Posterior cingulate gyrus (tissue), 11 donors: ENCODE measurements at places on chromosomes 12 and 14.

DNA sequence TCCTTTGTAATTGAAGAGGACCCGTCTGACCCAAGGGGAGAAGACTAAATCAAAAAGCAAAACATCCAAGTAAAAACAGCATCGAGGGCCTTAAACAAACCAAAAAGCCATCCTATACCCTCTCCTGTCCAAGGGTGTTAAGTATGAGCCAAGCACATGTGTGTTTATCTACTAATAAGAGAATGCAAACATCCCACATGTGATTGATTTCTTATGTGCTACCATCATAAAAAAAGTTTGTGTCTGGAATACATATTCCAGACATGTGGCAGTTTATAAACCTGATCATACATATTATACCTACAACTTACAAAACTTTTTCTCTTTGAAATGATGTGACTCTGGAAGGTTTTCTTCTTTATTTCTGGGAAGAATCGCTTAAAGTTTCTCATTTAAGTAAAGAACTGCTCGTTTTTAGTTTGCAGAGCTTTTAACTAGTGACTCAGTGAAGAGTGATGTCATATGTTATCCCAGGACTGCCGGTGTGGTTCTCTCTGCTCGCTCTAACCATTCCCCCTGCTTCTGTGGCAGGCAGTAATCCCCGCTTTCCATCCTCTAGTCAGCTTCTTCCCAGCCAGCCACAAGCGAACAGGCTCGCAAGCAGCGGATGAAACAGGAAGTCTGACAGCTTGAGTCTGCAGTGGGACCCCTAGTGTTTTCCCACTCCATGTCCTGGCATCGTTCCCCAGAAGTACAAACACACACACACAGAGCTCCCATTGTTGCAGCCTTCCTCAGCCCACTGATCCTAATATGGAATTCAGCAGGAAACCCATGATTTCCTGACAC is 431 bp upstream of the RHOJ start:
- peak; percentile 93 for DNase-seq

DNA sequence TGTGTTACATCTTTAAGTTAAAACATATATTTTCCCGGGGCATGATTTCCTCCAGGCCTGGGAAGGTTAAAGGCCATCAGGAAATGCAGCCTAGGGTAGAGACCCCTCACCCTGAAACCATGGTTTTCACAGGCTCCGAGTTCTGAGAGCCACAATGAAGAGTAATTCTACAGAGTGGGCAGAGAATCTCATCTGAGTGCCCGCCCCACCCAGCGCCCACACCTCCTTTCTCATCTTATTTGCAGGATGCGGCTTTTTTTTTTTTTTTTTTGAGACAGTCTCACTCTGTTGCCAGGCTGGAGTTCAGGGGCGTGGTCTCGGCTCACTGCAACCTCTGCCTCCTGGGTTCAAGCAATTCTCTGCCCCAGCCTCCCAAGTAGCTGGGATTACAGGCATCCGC is 170.7 kb downstream of the FOXN3 start:
- DNase-seq = no peak

GRCh38 chr12:57571926-57572762 is 18.8 kb upstream of the PIP4K2C start:
- no peak for DNase-seq

- DNase-seq = no peak
Measured at GRCh38 chr14:34843011-34843554, 32.1 kb downstream of the BAZ1A start.
